ENCODE measurements at places on chromosomes 3 and 15.

DNA sequence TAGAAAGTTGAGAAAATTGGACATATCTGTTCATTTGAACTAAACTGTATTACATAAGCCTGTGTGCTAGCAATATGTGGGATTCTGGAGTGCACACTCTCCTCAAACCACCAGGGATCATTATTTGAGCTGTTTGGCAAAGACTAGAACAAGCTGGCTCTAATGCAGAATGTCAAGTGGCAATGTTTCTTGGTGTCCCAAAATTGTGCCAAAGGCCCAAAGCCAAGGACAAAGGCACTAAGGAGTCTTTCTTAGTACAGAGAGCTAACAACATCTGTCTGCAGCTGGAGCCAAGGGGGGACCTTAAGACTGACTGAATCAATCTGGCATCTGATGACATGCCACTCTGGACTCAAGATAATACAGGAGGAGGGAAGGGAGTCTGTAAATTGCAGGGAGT is 76.7 kb upstream of the STRIT1 start:
- no peak for DNase-seq

DNA sequence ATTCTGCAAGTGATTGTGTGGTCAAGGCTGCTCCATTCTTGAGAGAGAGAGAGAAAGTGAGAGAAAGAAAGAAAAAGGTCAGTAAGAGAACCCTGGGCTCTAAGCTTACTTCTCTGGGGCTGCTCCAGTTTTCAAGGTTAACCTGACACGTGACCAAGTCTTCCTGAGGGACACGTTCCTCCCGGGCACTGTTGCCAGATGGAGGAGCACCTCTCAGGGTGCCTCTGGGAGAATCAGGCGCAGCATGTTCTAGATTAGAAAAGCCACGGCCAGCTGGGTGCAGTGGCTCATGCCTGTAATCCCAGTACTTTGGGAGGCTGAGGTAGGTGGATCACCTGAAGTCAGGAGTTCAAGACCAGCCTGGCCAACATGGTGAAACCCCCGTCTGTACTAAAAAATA is 60.8 kb downstream of the ITGA11 start:
- no peak for DNase-seq

- DNase-seq = no peak
Observed at GRCh38 chr3:191982481-191982880, 521.5 kb downstream of the PYDC2 start.

DNA sequence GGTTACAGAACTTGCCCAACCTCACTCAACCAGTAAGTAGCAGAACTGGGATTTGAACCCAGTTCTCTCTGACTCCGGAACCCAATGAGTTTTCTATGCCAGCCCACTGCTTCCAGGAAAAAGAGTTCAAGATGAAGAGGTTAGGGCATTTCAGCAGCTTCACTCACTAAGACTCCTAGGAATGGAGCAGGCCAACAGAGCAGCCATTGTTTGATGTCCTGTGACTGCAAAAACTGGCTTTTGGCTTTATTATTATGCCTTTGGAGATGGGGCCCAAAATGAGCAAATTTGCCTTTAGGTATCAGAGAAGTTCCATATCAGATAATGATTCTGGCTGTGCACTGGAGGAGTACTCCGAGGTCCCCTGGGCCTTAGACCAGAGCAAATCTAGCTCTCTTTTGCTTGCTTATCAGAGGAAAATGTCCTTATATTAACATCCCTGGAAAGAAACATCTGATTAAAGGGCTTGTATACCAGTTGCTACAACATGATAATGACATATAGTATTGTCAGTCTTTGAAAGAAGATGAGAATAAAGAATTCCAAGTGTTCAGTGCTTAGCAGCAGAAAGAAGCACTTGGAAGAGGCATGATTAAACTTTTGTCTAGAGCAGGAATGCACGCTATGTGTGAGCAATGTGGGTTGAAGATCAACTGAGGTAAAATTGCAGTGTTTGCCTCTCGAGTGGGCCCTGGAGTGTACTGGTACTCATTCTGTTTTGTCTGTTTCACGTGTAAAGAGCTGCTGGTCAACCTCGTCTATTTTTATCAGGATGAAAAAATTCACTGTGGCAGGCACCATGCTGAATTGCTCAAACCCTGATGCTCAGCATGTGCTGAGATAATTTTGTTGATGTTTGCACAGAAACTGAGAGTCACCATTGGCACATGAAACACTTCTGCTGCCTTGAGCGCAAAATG is 21.8 kb upstream of the KLHL24 start:
- DNase-seq = no peak

- no peak for DNase-seq
Observed at GRCh38 chr3:97277708-97278107, 463.3 kb downstream of the EPHA6 start.

DNA sequence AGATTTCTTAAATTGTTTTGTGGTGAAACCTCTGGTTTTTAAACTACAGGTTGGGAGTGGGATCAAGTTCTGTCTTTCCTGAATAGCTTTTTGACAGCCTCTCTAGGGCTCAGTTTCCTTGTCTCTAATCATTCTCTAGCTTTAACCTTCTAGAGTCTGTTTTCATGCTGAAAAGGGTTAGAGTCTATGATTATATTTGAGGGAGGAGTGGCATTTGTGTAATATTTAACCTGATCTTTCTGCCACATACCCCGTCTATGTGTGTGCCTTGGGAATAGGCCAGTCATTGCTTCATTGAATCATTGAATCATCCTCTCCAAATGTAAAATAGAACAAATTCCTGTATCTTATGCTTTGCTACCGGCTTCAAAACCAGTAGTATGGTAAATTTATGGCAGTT is 204.9 kb downstream of the KLHL25 start:
- no peak for DNase-seq

DNA sequence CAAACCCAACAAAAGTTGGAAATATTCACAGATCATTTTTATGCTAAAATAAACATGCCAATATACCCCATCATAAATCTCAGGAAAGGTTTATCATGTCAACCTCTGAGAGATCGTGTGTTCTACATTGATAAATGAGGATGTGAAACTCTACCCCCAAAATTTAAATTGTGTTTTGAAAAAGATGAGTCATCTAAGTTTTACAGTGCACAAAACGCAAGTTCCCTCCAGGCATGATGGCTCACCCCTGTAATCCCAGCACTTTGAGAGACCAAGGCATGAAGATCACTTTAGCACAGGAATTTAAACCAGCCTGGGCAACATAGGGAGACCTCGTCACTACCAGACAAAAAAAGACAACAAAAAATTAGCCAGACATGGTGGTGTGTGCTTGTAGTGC is 1487.0 kb upstream of the GBE1 start:
- DNase-seq = no peak

DNA sequence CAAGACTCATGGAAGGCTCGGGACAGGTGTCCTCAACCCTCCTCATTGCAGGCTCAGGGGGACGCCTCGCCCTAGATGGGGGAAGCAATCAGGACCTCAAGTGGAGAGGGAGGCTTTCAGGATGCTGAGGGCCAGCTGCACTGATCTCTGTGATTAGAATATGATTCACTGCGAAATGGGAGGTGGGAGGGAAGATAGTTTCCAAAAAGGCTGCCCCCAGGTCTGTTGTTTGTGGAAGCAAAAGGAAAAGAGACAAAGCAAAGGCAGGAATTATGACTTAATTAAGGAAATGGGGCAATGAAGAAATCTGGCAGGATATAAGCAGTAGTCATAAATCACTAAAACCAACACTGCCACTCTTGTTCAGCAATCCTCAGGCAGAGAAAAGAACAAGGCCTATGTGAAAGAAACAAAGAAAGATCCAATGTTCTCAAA is 85.6 kb upstream of the ABHD17C start:
- no peak for DNase-seq

DNA sequence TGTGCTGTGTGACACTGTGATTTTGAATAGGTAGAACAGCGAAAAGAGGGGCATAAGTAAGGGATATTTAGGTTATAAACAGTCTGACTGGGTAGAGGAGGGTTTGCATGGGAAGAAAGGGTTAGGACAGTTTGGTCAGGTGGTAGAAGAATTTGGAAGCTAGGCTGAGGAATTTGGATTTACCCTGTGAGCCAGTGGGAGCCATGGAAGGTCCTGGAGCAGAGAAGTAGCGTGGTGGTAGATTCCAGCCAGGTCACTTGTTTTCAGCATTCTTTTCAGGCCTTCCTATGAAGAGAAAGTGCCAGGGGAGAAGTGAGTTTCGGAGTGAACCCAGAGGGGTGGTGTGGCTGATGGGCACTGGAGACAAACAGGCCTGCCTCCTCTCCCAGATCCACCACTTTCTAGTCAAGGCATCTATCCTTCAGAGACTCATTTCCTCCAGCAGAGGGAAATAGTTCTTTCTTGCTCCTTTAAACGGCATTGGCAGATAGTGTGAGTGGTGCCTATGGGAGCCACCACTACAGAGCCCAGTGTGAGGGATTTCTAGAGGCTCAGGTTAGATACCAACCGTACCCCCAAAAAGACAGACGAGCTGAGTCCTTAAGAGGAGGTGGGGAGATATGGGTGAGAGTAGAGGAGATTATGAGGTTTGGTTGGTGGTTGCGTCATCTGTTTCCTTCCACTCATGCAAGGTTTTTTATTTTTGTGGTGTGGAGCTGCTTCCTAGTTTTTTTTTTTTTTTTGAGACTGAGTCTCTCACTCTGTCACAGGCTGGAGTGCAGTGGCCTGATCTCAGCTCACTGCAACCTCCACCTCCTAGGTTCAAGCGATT is 21.2 kb downstream of the PXK start:
- DNase-seq = no peak

DNA sequence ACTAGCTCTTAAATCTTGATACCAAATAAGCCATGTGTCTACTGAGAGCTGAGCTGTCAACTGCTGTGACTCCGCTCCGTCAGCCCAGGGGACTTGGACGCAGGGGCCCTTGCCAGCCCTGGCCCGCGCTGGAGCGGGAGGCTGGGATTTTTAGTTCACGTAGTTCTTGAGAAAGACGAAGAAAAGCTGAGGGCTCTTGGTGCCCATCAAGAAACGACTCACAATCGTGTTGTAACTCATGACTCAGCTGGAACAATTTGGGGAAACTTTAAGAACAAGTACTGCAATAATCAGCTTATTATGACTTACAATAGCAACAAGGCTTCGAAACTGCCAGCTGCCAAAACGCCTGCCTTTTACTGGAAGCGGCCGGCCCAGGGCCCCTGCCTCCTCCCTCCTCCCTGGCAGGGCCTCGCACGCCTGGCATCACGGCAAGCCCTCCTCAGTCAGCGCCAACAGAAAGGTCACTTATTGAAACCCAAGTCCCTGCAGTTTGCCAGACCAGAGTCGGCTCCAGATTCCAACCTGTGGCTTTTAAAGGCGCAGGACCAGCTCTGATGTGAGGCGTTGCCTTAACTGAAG is 60.3 kb downstream of the RGMA start:
- no peak for DNase-seq

DNA sequence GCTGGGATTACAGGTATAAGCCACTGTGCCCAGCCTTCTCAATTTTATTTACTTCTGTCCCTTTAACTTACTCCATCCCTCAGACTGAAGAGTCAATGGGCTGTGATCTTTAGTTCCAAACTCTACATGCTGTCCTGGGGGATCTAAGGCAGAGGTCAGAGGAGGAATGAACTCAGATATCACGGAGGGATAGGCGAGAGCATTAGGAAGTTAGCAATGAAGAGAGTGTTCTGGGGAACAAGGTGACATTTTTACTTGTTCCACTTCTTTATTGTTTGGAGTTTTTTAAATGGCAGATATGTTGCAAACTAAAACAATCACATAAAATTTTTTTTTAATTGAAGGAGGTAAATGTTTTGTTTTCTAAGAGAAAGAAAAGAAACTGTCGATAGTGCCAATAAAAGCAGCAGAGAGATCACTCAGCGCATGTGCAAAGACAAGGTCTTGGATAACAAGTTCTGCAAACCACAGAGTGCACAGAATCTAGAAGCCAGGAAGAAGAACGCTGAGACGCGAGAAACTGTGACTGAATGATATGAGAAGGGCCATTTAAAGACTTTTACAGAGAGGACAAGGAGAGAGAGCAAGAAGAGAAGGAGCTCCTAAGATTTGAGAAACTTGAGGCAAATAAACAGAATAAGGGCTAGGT is 10.8 kb upstream of the CA12 start:
- DNase-seq = no peak

DNA sequence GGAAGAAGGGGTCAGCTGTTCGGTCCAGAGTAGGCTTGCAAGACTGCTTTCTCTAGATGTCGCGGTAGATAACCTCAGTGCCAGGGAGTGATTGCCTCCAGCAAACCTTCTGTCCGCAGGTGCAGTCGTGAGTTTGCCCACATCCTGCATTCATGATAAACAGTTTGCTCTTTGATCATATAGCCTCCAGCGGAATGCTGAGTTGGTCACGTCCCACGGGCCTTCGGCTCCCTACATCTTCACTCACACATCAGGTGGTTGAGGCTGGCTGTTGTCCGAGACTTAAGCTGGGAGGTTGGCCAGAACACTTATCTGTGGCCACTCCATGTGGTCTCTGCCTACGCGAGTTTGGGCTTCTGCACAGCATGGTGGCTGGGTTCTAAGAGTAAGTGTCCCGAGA is 62.1 kb upstream of the NR2C2 start:
- DNase-seq = no peak

DNA sequence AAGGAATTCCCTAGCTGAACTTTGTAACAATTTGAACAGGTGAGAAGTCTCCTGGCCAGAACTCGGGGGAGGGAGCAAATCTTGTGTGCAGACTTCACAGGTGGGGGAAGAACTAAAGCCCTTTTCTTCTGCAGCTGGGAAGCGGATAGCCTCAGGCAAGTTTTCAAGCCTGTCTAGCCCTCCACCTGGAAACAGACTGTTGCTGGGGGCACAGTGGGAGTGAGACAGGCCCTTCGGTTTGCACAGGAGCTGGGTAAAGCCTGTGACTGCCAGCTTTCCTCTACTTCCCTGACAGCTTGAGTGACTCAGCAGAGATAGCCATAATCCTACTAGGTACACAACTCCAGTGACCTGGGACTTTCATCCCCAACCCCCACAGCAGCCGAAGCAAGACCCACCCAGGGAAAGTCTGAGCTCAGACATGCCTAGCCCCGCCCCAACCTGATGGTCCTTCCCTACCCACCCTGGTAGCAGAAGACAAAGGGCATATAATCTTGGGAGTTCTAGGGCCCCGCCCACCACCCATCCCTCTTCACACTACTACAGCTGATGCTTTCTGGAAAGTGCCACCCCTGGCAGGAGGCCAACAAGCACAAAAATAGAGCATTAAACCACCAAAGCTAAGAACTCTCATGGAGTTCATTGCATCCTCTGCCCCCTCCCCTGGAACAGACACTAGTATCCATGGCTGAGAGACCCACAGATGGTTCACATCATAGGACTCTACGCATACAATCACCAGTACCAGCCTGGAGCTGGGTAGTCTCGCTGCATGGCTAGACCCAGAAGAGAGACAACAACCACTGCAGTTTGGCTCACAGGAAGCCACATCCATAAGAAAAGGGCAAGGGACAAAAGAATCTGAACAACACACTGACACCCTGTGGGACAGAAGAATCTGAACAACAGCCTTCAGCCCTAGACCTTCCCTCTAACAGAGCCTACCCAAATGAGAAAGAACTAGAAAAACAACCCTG is 479.0 kb downstream of the RAP2B start:
- no peak for DNase-seq

- DNase-seq = no peak
Observed at GRCh38 chr3:62527474-62527873, 154.1 kb upstream of the FEZF2 start.

- no peak for DNase-seq
Observed at GRCh38 chr3:9902372-9903237, at the start of gene IL17RE. TSS of gene IL17RE (plus strand) at chr3:9902848. CDS start at chr3:9902933, 85 bp downstream.
